Thoracic aorta endothelial cell (primary cell): ENCODE measurements at places on chromosomes 3 and 15. TPM values are rescaled to one million over a fixed set of nuclear protein-coding genes. Genes with fewer than 3 reads are reported as not detected.

PAQR5 gene
- 0.14 TPM in 1 of 2 replicates, not detected in the other for total RNA-seq

MINAR1 gene
- total RNA-seq = 1.1 and 1.4 TPM in 2 replicates

PSTPIP1 gene
- 0.36 and 1.9 TPM in 2 replicates for total RNA-seq

ATR gene
- total RNA-seq = 41.2 and 49.1 TPM in 2 replicates

TIMP4 gene
- total RNA-seq = 0.14 TPM in 1 of 2 replicates, not detected in the other
